ENCODE measurements at places on chromosomes 1 and 21.

GRCh38 chr1:11790101-11790879 is 15.5 kb downstream of the MTHFR start:
- DNase-seq, result no peak

DNA sequence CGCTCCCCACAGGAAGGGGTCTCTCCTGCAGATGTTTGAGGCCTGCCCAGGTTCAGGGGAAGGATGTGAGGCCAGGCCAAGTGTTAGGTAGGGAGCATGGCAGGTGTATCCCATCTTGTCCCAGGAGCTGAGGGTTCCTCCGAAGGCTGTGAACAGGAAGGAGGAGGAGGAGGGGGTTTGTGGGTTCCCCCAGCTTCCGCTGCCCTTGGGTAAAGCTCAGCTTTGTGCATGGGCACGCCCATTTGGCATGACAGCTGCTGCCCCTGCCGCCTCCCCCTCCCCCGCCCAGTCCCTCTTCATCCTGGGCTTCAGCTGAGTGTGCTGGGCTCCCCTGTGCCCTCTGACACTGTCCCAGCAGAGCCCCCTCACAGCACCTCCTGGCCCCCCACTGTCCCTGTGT is 25.5 kb downstream of the TNFRSF8 start:
- DNase-seq, result no peak

DNA sequence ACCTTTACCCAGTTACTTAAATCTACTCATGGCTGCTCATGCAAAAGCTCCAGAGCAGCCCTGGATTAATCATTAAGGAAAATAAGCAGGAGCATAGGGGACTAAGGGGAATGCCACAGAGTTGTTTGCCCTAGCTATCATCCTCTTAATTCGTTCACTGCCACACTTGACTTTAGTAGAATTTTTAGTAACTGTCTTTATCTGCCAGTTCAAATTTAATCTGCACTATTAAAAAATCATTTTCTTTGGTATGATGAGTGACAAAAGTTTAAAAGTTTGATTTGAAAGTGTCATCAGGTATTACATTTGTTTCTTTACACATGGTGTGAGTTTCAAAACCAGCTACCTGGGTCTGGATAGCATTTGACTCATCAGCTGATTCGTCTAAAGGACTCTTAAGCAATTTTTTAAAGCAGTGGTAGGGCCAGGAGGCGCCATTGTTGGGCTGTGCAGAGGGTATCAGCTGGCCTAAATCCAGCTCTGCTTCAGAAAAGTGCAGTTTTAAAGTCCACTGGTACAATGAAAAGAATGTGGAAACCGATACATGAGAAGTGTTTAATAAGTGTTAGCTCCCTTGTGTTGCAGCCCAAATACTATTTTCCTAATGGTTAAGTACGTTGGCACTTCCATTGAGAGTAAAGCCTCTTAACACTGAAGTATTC is 69.9 kb upstream of the DR1 start:
- no peak for DNase-seq

DNA sequence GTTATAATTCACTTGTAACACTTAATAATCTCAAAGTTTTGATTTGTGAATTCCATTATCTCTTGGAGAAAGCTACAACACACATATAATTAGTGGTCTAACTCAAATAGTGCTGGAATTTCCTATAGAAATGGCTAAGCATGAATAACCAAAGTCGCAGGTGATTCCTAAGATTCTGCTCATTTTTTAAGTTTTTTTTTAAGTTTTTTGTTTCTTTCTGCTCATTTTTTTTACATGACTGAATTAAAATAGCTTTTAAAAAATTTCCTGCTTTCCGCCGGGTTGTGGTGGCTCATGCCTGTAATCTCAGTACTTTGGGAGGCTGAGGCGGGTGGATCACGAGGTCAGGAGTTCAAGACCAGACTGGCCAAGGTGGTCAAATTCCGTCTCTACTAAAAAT is 90.4 kb downstream of the APP start:
- no peak for DNase-seq

GRCh38 chr1:26210147-26210870 is 19.9 kb downstream of the CATSPER4 start:
- no peak for DNase-seq

- no peak for DNase-seq
These were observed 67.8 kb downstream of the NID1 start for GRCh38 chr1:235997049-235997448.

- no peak for DNase-seq
These were observed 12.5 kb downstream of the FOXJ3 start for GRCh38 chr1:42322577-42322976.

DNA sequence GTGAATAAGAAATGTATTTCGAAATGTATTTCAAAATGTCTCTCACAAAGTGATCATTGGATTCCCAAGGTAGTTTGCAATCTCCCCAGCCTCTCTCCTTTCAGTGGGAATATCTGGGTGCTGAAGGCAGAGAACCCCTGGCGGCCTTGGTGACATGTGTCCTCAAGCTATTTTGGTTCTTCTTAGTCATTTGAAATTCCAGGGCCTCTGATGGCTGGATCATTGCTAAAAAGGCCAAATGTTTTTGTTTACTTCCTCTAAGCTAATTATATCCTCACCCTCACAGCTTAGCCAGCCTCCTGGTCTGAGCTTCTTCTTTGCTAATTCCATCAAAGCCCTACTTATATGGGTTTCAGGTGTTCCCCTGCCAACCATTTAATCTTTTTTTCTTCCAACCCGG is 71.2 kb downstream of the LRRC40 start:
- DNase-seq, result peak; percentile 4

- no peak for DNase-seq
These were observed 33.8 kb upstream of the IRF2BP2 start for GRCh38 chr1:234643850-234644134.

DNA sequence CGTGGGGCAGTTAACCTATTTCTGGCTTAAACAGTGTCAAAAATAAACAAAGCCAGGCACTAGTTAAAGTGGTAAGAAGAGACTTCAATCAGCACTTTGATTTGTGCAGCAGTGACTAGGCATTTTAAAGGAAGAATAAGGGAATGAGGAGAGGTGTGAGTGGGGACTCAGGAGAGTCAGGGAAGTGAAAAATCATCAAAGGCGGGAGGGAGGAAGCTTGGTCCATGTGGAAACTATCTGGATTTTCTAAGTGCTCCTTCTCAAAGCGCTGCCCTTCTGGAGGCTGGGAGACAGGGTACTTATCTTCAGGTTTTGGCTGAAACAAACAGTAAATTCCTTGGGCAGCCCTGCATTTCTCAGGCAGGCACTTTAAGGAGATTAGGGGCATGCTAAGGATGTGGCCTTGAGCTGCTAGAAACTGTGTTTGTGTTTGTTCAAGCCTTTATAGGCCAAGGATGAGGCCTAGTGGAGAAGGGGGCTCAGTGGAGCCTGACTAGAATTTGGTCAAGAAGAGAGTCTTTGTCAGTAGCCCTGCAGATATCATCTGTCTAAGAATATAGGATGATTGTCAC is 486.5 kb downstream of the SIPA1L2 start:
- DNase-seq, result no peak

DNA sequence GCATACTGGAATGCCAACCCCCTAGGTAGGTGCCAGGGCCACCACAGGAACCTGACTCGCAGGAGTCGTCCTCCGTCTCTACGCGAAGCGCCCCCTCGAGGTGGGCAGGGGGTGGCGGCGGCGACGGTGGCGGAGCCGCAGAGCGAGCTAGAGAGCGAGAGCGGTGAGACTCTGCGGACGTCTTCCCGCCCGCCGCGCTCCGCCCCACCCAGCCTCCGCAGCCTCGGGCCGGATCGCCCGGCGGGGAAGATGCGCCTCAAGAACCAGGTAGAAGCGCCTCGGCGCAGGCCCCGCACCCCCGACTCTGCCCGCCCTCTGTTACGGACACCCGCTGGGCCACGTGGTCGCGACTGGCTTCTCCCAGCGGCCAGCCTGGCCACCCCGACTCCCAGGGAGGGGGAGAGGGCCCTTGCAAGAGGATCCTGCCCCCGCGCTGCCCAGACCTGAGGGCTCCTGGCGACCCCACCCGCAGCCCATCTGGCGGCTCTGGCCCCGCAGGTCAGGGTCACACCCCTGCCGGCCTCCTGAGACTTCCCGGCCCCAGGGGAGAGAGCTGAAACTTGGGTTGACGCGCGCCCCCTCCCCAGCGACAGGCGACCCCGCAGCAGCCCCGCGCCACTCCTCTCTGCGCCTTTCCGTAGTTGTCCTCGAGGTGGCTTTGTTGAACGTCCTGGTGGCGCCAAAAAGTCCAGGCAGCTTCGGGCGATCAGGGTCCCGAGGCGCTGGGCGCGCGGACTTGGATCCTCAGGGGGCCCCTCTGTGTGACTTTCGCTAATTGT is 24.4 kb upstream of the AGBL4 start:
- DNase-seq, result no peak

GRCh38 chr1:97999320-97999719 is 78.5 kb upstream of the DPYD start:
- DNase-seq, result no peak

DNA sequence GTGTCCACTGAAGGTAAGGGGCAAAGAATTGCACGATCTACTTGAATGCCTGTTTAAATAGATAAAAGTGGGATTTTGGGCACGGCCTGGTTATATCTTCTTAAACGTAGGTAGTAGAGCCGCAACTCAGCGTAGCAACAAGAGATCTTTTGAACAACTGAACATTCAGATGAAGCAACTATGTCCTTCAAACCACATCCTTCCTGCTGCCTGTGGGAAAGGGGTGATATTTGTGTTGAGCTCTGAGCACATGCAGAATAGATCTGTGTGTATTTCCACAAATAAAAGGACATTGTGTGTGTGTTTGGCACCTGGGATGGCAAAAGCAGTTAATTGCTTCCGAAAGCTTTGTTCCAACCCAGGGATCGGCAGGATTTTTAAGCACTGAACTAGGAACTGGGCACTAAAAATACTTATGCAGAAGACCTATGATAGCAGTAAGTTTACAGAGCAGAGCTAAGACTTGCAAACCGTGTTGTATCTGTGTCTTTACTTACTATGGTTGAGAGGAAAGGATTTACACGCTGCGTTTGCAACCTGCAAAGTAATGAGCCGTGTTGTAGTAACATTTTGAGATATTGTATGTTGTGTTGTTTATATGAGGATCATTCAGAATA is 333.4 kb downstream of the CHRM3 start:
- no peak for DNase-seq

Measured in NCI-H69 (cell line).